RPMI7951 (cell line): ENCODE measurements at places on chromosomes 11 and 22.

DNA sequence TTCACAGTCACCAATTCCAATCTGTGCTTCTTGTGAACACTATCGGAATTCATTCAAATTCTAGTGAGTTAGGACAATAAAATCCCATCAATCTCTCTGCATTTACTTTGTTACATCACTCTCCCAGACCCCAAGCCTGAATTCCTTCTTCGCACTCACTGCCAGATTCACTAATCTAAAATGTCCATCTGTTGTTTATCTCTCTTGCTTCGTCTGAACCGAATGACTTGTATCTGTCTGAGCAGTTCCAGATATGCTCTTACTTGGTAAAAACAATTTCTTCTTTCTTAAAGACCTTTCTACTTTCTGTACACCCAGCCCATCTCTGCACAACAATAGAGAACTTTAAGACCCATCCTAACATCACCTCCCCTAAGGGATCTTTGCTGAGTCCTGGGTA, 7.0 kb downstream of the MMP10 start:
- no peak for DNase-seq

DNA sequence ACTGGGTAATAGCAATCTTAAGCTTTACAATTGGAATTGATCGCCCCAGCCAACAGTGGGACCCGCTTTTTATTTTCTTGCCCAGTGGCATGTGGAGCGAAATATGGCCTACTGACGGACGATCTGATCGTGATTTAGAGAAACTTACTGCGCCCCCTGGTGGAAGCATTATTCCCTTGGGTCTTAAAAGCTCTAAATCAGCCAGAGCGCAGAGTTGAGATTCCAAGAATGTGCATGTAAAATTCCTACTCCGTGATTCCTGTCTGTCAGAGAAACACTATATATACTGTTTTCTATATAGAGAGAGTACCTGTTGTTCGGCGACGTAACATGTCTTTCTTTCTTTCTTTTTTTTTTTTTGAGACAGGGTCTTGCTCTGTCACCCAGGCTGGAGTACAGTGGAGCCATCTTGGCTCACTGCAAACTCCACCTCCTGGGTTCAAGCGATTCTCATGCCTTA, 3.7 kb upstream of the DPF2 start:
- DNase-seq: peak; percentile 88

GRCh38 chr11:116918925-116919655, 81.7 kb upstream of the APOA1 start:
- DNase-seq: no peak

- no peak for DNase-seq
Measured at GRCh38 chr11:130783323-130783722, 133.0 kb downstream of the SNX19 start.

DNA sequence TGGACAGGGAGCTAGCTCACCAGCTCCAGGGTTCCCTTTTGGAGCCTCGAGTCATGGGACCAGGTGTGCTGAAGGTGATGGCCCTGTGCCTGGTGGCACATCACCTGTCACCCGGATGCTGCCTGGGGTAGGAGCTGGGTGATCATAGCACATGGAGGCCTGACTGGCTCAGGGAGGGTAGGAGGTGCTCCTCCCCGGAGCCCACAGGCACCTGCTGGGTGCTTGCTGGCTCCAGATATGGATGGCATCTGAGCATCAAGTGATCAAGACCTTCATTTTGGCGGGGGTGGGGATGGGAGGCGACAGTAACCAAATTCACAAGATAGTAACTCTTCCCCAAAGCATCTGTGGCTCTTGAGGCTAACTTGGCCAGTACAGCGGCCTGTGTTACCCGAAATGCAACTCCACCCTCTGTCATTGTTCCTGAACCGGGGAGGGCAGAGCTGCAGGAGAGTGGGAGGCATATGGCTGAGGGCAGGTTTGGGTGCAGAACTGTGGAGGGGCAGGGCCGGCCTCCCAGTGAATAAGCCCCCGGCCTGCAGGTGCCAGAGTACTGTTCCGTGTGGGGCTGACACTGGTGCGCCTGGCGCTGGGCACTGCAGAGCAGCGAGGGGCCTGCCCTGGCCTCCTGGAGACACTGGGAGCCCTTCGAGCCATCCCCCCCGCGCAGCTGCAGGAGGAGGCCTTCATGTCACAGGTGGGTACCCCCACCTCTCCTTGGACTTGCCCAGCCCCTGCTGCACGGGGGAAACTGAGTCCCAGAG, 4.7 kb downstream of the TBC1D10C start:
- DNase-seq: no peak

- DNase-seq: no peak
Measured at GRCh38 chr22:47139013-47139789, 376.8 kb downstream of the TBC1D22A start.
